ENCODE measurements at places on chromosomes 6 and 20.

GRCh38 chr6:47134476-47135189 is 92.5 kb upstream of the ADGRF1 start:
- DNase-seq = no peak

DNA sequence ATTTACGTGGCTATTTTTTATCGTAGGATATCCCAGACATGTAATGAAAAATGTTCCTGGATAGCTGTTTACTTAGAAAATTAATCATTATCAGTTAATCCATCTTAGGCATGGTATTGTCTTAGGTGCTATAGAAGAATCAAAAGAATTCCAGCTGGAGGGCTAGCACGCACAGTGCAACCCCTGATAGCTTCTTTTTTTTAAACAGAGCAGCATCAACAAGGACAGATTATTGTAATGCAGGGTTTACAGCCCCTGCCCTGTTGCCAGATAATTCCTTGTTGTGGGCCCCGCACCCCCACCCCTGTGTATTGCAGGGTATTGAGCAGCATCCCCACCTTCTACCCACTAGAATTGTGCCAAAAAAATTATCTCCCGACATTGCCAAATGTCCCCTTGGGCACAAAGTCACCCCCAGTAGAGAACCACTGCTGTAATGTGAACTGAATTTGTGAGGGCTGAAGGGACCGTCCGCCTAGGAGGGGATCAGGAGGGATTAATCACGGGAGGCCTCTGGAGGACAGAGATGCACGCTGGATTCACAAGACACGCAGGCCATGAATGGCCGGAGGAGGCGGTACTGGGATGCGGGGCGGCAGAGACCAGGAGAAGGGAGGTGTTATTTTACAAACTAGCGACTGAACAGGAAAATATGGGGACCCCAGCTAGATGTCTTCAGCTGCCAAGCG is 174.6 kb downstream of the ZDHHC14 start:
- no peak for DNase-seq

- DNase-seq = no peak
Observed at GRCh38 chr6:35258858-35259193, 709 bp upstream of the ZNF76 start.

DNA sequence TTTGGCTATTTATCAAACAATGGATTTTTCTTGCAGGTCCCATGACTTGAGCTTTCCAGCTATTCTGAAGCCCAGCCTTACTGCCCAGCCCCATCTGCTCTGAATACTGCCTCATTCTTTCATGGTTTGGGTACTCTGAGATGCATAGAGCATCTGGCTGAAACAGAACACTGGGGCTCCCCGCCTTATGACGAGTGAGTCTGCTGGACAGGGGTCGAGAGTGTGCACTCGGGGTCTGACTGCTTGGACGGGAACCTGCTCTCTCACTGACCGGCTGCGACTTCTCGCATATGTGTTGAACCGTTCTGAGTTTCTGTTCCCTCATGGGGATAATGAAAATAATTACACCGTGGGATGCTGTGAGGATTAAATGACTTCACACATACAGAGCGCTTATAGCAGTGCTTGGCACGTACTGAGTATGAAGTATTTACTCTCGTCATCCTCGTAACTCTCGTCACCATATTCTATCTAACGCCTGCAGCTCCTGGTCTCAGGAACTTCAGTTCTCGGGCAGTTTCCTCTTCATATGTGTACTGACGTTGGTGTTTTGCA is 59.5 kb upstream of the MPC1 start:
- DNase-seq = no peak

DNA sequence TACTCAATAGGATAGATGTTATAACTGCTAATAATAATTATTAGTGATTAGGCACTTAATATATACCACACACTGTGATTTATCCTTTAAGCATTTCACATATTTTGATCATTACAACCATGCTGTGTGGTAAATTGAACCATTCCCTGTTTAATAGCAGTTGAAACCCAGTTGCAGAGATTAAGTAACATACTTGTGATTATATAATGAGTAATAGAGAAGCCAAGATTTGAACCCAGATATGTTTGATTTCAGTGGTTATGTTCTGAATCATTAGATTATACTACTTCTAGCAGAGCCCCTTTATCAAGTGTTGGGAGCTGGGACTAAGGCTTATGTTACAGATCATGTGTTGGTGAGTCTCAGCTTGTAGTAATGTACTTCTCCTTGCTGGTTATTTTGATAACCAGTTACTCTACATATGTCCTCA is 44.1 kb downstream of the STK4 start:
- DNase-seq = no peak

- no peak for DNase-seq
Observed at GRCh38 chr6:16564436-16564835, 196.8 kb downstream of the ATXN1 start.

DNA sequence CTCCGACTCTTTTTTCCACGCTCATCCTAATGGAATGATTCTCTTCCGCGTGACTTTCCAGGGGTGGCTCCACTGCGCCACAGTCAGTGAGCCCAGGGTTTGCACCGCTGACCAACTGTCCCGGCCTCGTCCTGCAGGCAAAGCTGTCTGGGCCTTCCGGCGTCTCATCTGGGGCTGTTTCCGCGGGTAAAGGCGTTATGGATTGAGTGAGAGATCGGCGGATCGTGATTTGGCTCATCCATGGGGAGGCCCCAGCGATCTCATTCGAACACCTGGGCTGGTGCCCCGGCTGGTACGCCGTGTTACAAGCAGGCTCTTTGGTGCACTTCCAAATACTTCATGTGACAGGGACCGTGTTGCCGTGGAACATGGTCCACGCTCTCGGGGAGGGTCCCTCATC is 47.8 kb downstream of the KCNQ2 start:
- no peak for DNase-seq

- no peak for DNase-seq
Observed at GRCh38 chr20:20051767-20052073, 546 bp downstream of the CRNKL1 start.

- no peak for DNase-seq
Observed at GRCh38 chr6:154602708-154603107, 92.2 kb upstream of the CNKSR3 start.

DNA sequence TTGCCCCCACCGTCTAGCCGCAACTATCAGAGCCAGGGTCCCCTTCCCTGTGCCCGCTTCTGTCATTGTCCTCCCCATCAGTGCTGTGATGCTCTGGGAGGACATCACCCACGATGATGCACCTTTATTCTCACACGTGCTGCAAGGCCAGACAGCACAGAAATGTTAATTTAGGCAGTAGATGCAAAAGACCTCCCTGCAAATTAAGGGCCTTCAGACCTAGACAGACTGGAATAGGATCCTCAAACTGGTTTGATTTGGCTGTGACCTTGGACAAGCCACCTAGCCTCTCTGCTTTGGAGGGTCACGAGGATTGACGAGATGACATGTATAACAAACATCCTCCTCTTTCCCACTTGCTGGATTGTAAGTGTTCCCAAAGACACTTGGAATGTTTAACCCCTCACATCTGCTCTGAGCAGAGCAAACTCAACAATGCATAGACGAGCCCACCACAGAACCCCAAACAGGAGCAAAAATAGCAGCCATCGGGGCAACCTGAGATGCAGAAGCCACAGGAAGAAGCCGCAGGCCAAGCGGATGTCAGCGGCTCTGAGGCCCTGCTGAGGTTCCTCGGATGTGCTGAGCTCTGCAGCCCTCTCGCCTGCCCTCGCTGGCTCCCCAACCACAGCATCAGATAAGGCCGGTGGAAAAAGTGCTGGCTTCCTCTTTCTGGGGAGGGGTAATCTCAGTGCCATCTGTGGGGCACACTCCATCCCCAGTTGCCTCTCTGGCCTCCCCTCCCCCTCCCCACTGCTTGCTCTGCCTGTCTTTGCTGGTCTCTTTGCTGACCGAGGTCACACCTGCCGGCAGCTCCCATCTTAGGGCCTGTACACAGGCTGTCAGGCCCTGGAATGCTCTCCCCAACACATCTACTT is 35.3 kb downstream of the TOX2 start:
- DNase-seq = peak; percentile 78

DNA sequence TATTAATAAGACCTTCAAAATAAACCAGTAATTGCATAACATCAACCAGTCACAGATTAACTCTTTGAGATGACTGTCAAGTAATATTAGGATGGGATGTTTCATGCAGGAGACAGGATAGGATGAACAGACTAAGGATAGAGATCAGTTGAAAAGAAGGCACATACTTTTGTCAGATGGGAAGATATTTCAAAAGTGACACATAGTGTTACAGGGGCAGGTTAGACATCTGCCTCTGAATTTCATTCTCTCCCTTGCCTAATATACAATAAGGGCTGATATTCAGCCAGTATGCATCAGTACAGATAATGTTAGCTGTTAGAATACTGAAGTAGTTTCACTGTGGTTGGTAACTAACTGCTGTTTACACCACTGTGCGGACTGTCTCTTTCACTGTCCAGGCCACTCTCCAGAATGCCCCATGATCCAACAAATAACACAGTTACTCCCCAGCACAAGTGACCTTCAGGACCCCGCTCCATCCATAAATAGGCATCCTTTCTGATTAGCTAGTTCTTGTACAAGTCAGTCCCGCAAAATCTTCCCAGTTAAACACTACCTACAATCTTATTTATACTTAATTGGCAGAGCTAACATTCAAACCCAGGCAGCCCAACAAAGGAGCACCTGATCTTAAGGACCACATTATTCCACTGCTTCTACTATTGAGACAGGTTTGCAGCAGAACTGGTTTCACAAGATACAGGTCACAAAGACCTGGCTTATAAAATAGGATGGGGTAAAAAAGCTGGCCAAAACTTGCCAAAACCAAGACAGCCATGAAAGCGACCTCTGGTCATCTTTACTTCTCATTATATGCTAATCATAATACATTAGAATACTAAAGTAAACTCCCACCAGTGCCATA is 21.9 kb upstream of the PLN start:
- no peak for DNase-seq
